ENCODE measurements at places on chromosomes 5 and 9.

DNA sequence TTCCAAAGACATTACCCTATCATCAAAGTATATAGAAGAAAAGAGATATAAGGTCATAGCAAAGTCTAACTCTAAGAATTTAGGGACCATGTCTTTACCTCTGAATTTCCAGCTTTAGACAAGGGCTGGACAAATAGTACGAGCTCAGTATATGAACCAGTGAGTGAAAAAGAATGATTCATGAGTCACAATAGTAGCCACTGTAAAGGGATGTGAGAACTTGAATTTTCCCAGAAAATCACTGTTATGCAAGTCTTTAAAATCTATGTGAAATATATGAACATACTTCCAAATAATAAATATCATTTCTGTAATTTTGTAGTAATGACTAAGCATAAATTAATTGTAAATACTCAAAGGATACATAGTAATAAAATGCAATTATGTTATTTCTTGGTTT lies 305.9 kb upstream of the PRR16 start:
- peak; percentile 81 for DNase-seq

GRCh38 chr5:100574716-100575115 lies 39.5 kb downstream of the FAM174A start:
- DNase-seq, result no peak

GRCh38 chr5:116506488-116506887 lies 68.1 kb downstream of the SEMA6A start:
- no peak for DNase-seq

DNA sequence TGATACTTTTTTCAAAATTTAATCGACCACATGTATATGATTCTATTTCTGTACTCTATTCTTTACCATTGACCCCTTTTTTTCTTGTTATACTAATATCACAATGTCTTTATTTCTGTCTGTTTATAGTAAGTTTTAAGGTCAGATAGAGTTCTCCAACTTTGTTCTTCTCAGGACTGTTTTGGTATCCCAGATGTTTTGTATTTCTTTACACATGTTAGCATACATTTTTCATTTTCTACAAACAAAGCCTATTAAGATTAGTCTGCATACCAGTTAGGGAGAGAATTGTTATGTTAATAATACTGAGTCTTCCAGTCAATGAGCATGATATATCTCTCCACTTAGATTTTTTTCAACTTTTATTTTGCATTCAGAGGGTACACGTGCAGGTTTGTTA lies 8.2 kb upstream of the CAMK4 start:
- DNase-seq, result no peak

DNA sequence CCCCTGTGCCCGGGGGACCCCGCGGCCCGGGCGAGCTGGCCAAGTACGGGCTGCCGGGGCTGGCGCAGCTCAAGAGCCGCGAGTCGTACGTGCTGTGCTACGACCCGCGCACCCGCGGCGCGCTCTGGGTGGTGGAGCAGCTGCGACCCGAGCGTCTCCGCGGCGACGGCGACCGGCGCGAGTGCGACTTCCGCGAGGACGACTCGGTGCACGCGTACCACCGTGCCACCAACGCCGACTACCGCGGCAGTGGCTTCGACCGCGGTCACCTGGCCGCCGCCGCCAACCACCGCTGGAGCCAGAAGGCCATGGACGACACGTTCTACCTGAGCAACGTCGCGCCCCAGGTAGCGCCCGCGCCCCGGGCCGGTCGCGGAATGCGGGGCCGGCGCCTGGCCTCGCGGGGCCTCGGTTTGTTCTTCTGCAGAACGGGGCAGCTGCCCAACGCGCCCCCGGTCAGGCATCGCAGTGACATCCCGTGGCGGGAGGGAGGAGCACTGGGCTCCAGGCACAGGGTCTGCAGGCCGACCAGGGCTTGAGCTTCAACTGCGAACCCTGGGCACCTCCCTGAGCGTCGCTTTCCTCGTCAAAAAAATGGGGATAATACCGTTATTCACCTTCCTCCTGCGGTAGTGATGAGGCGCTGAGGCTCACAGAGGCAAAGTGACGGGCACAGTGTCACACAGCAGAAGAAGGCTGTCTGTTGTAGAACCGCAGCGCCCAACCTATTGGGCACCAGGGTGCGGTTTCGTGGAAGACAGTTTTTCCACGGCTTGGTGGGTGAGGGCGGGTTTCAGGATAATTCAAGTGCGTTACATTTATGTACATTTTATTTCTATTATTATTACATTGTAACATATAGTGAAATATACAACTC lies 777 bp downstream of the ENDOG start:
- DNase-seq, result peak; percentile 23

DNA sequence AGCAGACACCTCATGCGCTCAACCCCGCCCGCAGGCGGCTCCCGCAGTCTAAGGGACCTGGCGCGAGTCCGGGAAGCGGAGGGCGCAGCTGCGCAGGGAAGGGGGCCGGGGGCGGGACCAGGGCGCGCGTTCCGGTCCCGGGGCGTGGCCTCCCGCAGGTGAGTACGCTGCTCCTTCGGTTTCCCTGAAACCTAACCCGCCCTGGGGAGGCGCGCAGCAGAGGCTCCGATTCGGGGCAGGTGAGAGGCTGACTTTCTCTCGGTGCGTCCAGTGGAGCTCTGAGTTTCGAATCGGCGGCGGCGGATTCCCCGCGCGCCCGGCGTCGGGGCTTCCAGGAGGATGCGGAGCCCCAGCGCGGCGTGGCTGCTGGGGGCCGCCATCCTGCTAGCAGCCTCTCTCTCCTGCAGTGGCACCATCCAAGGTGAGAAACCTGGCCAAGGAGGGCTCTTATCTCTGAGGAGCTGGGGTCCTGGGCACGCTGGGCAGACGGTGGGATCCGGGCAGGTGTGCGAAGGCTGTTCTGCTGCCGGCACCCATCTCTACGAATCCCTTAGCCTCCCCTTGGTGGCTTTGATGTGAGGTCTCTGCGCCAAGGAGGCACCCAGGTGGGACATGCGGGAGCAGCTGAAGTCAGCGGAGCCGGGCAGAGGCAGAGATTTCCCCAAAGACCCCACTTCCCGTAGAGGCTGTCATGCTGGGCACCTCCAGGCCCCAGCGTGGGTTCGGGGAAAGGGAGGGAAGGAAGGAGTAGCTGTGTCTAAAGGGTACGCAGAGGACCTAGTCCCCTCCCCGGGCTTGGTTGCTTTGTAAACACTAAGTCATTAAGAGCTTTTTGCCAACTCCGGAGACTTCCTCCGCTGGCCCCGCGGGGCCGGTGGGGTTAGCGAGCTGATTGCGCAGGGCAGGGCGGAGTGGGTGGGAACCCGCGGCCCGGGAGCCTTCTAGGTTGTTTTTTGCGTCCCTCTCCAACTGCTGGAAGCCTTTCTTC lies at the start of gene F2RL1:
Gene F2RL1 (plus strand): TSS at position 187 of the 988 bp plus-strand sequence. CDS start 153 bp downstream, at position 340.
- DNase-seq, result peak; percentile 32

DNA sequence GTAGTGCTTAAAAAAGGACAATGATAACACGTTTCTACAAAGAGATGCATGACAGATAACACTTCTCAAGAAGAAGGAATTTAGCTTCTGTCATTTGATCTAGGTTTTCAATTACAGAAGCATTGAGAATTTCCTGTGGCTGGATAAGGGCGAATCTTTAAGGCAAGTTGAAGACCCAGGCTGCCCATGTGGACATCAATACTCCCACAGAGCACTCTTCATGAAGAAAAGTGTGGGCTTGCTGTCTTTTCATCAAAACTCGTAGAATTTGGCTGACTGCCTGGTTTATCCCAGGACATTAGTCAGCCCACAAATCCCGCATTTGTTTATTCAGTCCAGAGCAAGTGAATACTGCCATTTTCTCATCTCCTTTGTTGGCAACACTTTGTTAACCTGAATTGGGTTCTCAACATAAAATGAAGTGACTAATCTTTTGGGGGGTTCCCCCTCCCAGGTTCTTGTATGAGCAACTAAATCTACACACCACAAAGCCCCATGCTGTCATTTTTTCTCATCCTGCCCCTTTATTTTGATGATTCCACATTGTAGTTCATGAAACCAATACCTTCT lies 43.4 kb upstream of the CDKN2B start:
- DNase-seq, result no peak
